Activated CD4-positive, alpha-beta memory T cell treated with anti-CD3 and anti-CD28 coated beads for 36 hours (primary cell): ENCODE measurements at places on chromosomes 5 and 9. TPM values are rescaled to one million over a fixed set of nuclear protein-coding genes. Genes with fewer than 3 reads are reported as not detected.

- peak; percentile 6 for DNase-seq
These were observed 123.5 kb downstream of the DAB2IP start for GRCh38 chr9:121774715-121775613.

DNA sequence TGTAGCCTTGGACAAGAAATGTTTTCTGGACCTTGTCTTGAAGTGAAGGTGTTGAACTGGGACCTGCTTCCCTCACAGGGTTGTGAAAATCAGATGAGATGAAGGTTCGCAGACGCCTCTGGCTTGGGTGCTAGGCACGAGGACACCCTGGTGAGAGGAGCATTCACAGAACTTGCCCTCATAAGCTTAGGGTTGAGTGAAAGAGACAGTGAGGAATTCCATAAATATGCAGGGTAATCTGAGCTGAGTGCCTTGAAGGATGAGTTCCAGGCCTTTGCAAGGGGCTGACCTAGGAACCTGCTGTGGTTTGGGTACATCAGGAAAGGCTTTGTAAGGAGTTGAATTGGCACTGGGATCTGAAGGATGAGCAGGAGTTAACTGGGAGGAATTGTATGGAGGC lies 75.7 kb upstream of the SAP30L start:
- no peak for DNase-seq

GRCh38 chr5:1490376-1490775 lies 33.4 kb downstream of the LPCAT1 start:
- no peak for DNase-seq

DNA sequence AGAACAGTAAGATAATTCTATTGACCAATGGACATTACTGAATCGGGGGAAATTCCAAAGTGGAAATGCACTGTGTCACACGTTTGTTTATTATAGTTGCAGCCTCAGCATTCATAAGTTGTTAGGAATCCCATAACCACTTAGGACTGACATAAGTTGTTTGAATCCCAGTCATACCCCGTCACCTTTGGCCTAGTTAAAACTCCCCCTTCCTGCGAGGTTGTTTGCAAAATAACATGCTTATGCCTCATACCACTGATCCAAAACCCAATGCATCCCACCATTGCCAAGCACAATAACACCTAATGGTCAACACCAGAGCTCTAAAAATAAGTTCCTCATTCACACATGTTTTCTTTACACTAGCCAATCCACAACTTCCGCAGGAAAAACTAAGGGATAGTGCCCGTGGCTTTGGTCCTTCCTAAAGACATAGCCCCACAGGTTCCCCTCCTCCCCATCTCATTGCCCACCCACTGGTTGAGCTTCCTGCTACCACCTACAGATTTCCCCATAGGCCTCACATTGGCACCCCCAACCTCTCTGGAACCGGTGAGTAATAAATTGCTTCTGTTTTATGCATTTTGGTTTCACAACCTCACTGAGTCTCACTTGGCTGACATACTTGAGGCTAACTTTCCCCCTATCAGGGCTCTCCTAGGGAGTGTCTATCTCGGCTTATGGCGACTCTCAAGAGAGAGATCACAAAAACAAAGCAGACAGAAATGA lies 42.3 kb upstream of the MUSK start:
- DNase-seq = peak; percentile 48

DNA sequence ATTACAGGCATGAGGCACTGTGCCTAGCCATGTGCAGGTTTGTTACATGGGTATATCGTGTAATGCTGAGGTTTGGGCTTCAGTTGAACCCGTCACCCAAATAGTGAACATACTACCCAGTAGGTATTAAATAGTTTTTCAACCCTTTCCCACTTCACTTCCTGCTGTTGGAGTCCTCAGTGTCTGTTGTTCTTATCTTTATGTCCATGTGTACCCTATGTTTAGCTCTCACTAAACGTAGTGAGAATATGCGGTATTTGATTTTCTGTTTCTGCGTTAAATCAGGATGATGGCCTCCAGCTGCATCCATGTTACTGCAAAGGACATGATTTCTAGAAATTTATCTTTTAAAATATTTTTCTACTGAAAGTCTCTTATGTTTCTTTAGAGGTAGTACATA lies 17.8 kb downstream of the MTREX start:
- DNase-seq = no peak

GRCh38 chr5:126973193-126973592 lies 57.2 kb downstream of the MARCHF3 start:
- no peak for DNase-seq

GRCh38 chr9:132541870-132542830 lies 40.3 kb upstream of the BARHL1 start:
- DNase-seq = no peak

DNA sequence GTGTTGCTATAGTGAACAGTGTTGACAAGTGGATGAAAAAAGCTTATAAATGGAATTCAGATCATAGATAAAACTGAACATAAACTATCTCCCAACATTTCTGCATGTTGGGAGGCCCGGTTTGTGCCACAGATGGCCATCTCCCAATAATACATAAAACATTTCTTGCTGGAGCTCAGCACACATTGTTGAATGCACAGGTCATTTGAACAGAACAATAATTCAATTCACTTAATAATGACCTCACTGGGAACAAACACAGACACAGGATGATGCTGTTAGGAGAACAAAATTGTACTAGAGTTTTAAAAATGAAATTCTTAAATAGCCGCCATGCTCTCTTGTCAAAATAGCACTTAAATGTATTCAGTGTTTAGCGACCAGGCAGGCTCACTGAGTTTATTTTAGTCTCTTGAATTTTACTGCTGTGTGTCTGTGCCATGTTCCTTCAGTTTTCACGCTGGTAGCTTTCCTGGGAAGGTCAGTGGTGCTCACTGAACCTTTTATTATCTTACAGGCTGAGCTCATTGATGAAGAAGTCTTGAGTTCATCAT lies 85.0 kb upstream of the SSBP2 start:
- no peak for DNase-seq

GRCh38 chr5:11642438-11642837 lies 261.8 kb downstream of the CTNND2 start:
- DNase-seq = no peak

DNA sequence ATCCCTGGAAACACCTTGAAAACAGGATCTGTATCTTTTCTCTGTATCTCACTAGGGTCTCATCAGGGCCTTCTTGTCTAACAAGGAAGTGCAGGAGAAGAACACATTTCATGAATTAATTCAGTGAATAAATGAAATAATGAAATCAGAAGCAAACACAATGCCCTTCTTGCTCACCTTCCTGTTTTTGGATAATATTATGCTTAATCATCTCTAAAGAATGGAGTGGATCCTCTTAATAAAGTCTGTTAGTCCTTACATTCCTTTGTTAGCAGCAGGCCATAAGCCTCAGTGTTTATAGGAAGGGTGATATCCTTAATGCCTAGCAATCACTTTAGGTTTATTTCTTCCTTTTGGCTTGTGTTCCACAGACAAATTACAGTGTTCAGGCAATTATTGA lies 837.1 kb upstream of the SEMA6A start:
- DNase-seq = no peak

DNA sequence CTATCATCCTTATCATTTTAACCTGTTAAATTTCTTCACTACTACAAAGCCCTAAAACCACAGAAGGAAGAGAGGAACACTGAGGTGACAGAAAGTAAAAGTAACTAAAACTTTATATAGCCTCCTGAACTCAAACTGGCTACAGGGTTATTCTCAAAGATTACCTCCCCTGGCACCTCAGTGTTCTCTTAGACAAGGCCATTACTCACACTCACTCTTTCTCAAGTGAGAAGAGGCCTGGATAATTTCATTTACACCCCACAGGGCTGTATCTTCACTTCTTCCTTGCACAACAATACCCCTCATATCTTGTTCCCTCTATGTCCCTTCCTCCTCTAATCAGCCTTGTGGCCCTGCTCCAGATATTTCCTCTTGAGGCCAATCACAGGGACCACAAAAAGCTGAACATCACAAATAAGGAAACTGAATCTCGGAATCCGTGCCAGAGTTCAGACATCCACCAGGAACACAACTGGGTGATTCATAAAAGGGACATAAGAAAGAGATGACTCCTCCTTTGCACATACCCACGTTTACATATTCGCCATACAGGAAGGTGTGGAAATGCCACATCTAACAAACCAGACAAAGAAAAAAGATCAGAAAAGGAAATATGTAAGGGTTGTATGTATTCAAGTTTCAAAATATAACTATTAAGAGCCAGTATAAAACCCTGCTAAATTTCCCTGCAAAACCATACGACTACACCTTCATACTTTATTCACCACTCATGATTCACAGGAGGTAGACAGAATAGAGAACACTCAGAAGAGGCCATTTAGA lies 1.7 kb upstream of the KLHL3 start:
- DNase-seq = peak; percentile 46

GRCh38 chr9:137325799-137326198 lies 23.7 kb upstream of the NRARP start:
- no peak for DNase-seq

GRCh38 chr9:113373676-113374392 lies 3.0 kb downstream of the HDHD3 start:
- DNase-seq = no peak

DNA sequence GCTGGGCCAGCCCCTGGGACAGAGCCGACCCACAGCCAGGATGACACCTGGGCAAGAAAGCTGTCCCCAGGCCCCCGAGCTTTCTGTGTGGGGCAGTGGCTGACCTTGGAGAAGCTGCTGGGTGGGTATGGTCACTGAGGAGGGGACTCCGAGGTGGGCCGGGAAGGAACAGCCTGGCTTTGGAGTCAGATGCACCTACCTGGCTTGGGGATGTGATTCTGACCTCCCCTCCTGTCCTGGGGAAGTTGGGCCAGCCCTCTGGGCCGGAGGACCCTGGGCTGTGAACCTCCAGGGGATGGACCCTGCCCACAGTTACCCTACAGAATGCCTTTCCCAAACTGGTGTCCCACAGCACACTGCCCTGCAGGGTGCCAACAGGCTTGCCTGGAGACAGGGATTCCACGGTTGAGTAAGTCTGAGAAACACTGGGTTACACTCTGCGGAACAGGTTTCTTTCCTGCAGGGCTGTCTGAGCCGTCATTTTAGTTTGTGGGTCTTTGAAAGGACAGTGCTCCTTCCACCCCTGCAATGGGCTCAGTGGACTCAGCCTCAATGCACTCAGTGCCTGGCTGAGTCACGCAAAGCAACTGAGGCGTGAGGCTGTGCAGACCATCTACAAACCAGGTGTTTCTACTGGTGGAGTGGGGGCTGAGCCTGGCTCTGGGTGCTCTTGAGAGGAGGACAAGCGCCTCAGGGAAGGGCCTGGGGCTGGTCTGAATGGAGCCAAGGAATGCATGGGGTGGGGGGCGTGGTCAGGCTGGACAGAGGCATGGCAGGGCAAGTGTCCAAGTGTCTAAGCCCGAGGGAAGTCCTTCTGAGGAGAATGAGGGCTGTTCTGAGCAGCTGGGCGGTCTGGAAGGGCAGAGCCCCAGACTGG lies 41.3 kb upstream of the PHYKPL start:
- no peak for DNase-seq

DNA sequence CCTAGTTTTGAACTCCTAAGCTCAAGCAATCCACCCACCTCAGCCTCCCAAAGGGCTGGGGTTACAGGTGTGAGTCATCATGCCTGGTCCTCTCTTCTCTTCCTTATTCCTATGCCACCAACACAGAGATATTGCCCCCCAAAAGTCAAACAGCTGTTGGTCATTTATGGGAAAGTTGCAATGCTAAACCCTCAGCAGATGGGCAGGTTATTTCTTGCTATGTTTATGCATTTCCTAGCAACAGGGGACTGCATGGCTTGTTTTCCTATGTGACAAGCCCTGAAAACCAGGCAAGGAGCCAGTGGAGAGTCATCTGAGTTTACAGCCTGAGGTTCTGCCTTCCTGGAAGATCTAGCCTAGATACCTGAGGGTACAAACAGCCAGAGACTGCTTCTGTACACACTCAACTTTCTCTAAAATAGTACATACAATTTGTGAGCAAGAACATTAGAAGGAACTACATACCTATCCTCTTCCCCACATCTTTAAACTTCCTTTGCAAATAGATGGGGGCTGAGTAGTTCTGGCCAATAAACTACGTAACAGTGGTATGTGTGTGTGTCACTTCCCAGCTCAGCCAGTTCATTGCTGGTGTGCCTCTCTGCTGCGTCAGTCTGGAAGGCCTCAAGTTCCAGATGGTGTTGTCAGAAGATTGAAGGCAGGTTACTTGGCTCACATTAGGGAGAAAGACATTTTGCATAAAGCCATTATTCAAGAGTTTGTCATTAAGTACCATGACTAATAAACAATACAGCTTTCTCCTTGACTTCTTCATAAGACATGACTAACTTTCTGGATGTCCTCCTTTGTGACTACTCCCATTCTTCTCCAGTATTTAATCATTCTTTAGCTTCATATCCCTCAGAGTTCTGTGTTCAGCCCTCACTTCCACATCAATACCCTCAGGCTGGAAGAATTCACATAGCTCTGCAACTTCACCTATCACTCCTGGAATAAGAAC lies 65.3 kb downstream of the CSNK1A1 start:
- no peak for DNase-seq

- no peak for DNase-seq
These were observed 1240.7 kb upstream of the WWC1 start for GRCh38 chr5:167050568-167051401.

DNA sequence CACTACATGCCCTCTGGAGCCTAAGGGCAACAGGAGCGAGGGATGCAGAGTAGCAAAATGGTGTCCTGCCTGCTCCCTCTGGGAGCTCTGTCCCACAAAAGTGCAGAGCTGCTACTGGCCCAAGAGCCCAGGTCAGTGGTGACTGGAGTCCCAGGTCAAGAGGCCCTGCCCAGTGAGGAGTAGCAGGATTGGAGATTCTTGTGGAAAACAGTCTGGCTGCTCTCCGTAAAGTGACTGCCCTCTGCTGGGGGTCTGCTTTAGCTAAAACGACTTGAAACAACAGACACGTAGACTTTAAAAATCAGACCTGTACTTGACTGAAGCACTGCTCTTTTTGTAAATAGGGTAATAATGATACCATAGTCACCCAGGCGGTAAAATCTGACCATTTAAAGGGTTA lies 917.0 kb downstream of the MAT2B start:
- DNase-seq = no peak

DNA sequence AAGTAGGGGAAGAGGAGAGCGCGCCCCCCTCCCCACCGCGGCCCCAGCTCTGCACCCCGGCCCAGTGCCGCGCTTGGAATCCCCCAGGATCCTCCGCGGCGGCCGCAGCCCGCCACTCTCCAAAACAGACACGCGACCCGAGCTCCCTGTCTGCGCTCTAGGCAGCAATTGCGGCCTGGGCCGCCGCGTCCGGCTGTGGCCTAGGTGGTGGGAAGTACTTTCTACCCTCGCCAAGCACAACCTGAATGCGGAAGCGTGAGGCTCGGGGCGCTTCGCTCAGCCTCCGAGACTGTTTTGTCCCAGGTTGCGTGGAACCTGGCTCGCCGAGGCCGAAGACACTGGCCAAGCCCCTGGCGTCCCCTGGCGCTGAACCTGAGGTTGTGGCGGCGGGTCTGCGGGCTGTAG lies 3.3 kb upstream of the FOXB2 start:
- no peak for DNase-seq

GRCh38 chr5:108141676-108142075 lies 240.2 kb downstream of the FBXL17 start:
- no peak for DNase-seq

- DNase-seq = no peak
These were observed 441.7 kb downstream of the PRELID2 start for GRCh38 chr5:145393426-145393825.

The CD72 gene
- total RNA-seq = 9.8 TPM

The EIF4E1B gene
- not detected for total RNA-seq

The PCDHB10 gene
- total RNA-seq = not detected

The ADAMTSL2 gene
- total RNA-seq = 0.07 TPM

The PRSS3 gene
- total RNA-seq = not detected

The IL5 gene
- 4.1 TPM for total RNA-seq

The PRRT1B gene
- total RNA-seq = not detected

The SLC6A18 gene
- not detected for total RNA-seq

The FGF18 gene
- total RNA-seq = not detected

The ZBTB5 gene
- total RNA-seq = 9.3 TPM

The PCDHGA12 gene
- not detected for total RNA-seq
